Type B pancreatic cell (in vitro differentiated cells): ENCODE measurements at places on chromosomes 1 and 21. TPM values are rescaled to one million over a fixed set of nuclear protein-coding genes. Genes with fewer than 3 reads are reported as not detected.

DNA sequence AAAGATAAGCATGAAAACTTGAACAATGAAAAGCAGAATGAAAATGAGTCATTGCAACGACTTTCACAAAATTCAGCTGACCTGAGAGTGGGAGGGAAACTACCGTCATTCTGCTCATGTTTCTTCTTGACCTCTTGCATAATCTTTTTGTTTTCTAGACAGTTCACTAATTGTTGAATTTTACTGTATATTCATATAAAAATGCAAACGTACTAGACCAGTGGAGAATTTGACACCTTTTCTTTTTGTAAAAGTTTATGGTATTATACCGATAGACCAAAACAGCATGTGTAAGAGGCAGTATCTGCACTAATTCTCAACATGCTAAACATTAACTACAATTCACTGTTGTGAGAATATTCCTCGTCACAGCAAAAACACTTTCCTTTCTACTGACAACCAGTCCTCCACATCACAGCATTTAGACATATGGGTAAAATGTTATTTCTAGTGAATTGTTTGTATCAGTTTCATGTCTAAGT is 137.8 kb downstream of the GREM2 start:
- DNase-seq: no peak

DNA sequence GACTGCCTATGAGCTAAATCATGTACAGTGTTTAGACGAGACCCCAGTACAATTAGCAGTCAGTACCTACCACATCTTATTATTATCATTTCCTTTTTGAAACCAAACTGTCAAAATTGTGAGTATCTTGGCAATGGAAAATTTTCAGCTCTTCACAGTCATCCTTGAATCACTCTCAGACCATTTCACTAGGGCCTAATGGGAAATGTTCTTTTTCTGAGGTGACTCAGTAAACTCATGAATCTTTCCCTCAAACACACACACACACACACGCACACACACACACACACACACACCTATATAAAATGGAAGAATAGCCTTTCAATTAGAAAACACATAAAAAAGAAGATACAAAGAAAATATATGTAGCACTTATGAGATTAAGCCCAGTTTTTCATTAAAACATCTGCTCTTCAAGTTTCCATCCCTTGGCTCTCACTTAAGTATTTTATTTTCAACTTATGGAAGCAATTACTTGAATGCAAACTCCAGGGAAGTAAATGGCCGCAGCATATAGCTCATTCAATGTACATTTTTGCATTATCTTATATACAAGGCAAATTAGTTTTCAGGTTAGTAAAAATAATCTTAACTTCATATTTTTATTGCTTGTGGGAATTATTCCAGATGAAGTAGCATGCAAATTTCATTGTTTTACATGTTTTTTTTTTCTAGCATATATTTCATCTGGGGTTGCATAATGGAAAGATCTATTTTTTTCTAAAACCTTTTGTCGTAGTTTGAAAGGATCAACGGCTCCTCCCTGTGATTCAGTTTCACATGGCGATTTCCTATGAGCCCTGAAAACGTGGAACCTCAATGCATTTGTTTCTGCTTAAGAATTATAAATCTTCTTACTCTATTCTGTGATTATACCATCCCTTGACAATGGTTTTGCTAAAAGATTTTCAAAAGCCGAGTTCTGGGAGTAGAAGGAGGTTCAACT is 46.3 kb upstream of the TMPRSS15 start:
- no peak for DNase-seq

DNA sequence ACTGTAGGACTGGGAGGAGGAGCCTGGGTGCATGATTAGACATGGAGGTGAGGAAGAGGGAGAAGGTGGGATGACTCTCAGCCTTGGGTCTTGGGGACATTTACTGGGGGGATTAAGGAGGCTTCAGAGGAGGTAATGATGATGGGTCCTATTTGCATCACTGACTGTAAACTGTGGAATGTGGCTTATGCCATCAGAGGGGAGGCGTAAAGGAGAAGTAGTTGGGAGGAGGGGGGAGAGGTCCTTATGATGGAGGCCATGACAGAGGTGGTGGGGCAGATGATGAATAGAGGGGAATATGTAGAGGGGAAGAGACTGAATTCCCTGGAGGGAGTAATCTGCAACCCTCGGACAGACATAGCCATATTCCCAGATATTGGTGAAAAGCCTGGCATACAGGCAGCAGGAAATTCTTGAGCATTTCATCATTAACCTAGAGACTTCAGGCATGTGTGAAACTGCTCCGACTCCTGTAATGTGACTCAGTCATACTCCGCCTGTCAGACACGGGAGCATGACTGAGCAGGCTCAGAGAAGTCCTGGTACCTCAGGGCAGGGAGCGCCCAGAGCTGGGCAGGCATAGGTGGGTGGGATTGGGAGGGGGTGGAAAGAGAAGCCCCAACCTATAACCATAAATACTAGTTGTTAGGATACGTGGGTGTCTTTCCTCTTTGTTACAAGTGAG is 8.0 kb upstream of the LCE5A start:
- no peak for DNase-seq

GRCh38 chr1:245172026-245172425 is 17.2 kb downstream of the KIF26B start:
- no peak for DNase-seq

DNA sequence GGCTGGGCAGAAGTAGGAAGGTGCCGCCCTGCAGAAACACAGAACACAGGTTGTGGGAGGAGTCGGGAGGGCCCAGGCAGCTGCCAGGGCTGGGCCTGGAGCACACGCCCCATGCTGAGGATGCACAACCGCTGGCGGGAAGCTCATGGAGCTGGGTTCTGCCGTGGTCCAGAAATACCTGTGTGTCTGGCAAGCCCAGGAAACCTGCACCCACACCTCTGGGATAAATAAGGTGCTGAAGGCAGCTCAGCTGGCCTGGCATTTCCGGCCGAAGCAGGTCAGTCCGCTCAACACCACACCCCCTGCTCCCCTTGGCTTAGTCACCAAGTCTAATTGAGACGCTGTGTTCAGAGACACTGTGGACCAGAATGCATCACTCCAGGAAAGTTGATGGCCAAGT is 32.1 kb downstream of the CTNNBIP1 start:
- no peak for DNase-seq

- no peak for DNase-seq
Observed at GRCh38 chr1:21815724-21816321, 3.8 kb downstream of the LDLRAD2 start.

- no peak for DNase-seq
Observed at GRCh38 chr1:77468949-77469710, 187.3 kb downstream of the AK5 start.

DNA sequence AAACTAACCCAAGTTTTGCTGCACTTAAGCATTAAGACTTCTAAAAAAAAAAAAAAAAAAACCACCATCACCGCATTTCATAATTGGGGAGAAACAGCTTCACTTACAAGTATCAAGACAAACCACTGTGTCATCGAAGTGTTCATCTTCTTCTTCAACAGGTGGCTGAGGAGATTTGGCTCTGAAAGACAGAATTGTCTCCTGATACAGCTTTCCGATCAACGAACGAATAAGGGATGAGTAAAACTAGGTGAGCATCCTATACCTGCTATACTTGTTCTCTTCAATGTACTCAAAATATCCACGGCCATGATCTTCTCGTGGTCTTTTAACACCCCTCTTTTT is 2.0 kb downstream of the HNRNPU start:
- DNase-seq: no peak

DNA sequence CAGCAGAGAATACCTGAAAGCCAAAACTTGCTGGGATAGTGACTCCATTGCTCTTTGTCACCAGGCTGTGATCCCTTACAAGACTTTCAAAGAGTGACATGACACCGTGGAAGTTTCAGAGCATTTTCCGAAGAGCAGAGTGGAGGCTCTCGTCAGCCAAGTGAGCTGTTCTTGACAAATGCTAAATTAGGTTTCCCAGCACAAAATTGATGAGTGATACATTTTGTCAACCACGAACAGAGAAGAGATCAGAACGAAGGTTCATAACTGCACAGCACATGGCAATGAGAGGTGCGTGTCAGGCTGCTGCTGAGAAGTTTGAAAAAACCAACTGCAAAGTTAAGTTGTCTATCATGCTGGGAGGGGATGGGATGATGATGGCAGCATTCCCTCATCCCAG is 184.4 kb upstream of the C1orf174 start:
- no peak for DNase-seq

GRCh38 chr21:27306206-27306605 is 339.3 kb upstream of the ADAMTS5 start:
- DNase-seq: no peak

GRCh38 chr1:209653915-209654351 is 1.7 kb upstream of the LAMB3 start:
- no peak for DNase-seq

DNA sequence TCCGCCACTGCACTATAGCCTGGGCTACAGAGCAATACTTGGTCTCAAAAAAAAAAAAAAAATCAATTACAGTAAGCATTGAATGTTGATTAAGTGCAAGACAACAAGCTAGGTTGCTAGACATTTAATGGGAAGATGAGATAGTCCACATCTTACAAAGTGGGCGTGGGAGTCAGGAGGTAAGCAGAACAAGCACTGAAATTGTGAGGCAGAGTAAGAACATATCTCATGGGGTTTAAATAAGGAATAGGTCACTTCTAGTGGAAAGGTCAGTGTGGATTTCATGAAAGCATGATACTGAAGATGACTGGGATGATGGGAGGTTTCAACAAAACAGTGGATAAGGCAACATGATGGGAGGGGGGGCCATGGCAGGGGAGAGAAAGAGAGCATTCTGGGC is 1.9 kb upstream of the OLFML2B start:
- no peak for DNase-seq

GRCh38 chr1:2087766-2088165 is 37.6 kb downstream of the PRKCZ start:
- no peak for DNase-seq

DNA sequence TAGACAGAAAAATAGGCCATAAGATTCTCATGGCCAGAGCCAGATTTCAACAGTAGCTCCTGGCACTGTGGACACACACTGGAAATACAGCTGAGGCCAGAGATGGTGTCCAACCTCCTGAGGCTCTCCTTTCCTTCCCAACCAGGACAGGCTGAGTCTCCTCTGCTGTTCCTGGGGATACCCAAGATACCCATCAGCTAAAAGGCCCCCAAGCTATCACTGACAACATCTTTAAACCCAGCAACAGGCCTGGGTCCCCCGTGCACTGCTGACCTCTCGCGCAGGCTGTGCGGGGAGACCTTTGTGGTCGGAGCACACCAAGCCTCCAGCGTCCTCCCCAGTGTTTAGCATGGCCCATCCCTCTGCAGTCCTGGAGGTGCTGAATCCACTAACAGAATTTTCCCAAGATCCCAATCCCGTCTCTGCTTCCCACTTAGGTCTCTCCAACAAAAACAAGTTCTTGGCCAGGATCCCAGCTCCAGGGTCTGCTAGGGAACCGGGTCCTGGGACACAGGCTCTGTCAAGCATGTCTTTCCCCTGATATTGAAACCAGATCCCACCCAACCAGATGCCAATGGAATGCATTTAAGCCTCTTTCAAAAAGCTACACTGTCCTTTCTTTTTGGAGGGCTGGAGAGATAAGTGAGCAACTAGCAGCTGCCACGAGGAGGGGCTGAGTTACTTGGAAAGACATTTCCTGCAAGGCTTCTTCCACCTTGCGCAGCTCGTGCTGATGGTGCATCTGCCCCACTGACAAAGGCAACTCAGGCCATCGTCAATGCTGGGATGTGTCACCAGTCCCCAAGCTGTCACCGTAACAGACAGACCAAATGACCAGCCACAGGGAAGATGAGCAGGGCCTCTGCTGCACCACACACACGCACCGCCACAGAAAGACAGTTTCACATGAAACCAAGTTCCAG is 73.2 kb downstream of the BCAR3 start:
- no peak for DNase-seq

DNA sequence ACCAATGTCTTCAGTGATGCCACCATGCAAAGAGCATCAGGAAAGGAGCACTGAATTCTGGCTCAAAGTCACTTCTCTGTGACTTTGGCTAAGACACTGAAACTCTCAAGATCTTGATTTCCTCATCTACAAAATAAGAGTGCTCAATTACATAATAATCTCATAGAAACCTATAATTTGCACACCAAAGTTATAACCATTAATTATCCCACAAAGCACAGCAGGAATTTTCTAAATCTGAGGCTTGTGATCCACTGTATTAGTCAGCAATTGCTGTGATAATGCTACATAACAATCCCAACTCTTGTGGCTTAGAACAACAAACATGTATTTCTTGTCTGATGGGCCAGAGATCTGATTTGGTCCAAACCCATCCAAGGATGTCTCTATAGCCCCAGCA is 108.7 kb downstream of the PSMG1 start:
- no peak for DNase-seq

- no peak for DNase-seq
Observed at GRCh38 chr1:38004284-38005108, 818 bp downstream of the FHL3 start.

Gene ADGRL2
- 96.3 and 103 TPM in 2 replicates for total RNA-seq

Gene SH2D2A
- 0.48 and 2.2 TPM in 2 replicates for total RNA-seq
